ENCODE measurements at places on chromosomes 11 and 22.

GRCh38 chr11:61510974-61511373 is 2.4 kb downstream of the LRRC10B start:
- no peak for DNase-seq

DNA sequence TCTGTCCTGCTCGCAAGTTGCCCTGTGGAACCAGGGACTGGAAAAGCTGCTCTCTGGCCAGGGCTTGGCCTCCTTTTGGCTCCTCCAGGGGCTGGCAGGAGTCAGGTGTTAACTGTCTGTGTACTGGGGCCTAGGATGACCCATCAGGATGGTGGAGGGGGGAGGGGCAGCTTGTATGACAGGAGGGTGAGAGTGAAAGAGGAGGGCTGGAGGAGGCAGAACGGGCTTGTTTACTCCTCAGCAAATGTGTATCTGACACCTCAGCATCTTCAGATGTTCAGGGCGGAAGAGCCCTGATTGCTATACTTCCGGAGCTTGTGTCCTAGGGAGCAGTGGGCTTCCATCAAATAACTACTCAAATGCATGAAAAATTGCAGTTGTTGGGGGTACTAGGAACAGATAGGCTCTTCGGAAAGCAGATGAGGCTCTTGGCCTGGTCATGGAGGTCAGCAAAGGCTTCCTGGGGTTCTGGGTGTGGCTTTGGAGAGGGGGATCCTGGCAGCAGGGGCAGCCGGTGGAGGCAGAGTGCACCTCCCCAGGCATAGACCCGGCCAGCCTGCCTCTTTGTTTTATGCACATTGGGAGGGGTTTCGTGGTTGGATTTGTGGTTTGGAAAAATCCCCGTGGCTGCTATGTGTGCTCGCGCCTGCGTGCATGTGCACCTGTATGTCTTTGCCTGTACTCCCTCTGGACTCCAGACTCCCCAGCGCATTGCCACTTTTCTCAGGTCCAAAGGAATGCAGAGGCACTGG is 31.2 kb downstream of the CD82 start:
- DNase-seq: no peak

- DNase-seq: no peak
Measured at GRCh38 chr11:122360875-122361274, 244.9 kb upstream of the BLID start.

DNA sequence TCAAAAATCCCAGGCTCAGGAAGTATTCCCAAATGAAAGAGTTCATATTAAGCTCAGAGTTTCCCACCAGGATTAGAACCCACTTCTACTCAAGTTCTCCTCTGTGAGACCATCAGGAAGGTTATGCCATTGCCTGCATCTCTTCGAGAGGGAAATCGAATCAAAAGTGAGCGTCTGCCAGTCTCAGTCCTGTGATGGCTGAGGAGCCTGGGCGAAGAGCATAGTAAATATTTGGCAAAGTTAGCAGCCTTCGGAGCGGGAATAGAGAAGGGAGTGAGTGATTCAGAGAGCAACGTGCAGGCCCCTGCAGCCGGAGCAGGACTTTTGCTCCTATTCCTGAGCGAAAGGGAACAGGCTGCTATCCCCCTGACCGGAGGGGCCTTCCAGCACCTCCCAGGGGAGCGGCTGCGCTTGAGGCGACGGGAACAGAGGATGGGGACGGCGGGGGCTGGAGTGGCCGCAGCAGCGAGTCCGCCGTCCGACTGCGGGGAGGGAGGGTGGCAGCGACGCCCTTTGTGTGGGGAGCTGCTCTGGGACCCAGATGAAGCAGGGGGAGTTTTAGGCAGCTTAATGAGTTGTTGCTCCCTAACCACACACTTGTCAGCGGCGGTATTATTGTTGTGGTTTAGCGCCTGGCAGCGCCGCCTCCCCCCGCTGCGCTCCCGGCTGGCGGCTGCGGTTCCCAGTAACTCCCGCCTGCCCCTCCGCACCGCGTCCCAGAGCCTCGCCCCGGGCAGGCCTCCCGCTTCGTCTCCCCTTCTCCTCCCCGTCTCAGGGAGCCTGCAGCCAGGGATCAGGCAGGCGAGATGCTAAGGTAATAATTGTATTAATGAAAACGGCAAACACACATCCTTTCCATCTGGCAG is 21.7 kb upstream of the NRGN start:
- DNase-seq: no peak

DNA sequence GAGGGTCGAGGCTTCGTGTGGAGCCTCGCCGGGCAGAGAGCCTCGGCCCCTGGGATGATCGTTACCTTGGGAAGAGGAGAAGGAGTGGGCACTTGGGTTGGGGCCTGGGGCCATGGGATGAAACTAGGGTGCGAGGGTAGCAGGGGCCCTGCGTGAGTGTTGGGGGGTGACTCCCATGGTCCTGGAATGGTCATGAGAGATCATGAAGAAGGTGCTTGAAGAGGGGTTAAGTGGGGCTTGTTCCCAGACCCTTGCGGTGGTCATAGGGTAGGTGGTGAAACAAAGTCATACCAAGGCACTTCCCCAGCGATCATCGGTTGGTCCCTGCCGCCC is 284 bp downstream of the CCS start:
- DNase-seq: no peak
